Cortex of kidney (tissue), 1 donor: ENCODE measurements at places on chromosomes 7 and 10.

- DNase-seq, result no peak
These were observed 602.1 kb upstream of the FOXK1 start for GRCh38 chr7:4079956-4080355.

DNA sequence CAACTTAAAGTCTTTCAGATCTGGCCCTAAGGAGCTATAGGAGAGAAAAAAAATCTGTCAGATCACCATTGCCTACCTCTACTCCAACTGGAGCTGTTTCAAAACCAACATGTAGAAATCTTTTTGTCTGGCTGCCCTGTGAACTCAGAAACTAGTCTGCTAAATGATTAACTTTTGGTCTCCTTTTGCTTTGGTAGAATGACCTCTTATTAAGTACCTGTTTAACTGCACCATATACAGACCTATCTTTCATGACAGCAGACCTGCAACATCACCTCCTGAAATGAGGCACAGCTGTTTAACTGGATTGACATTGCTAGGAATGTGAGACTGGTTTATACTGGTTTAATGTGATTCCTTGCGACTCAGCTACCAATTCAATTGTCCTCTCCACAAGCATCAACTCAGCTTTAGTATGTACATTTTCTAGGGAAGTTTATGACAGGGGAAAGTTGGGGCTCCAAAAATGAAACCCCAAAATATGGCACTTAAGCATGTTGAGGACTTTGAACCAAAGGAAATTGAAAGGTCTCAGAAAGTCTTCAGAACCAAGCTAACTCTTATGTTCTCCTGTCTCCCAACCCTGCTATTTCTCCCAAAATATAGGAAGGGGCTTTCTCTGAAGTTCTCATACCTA is 1.8 kb downstream of the CYP3A43 start:
- DNase-seq, result no peak

GRCh38 chr7:117666031-117666430 is 186.2 kb downstream of the CFTR start:
- DNase-seq, result no peak

- DNase-seq, result no peak
These were observed 11.8 kb upstream of the PCGF5 start for GRCh38 chr10:91208642-91209041.

- DNase-seq, result no peak
These were observed 202.9 kb downstream of the RPS24 start for GRCh38 chr10:78236416-78237015.

DNA sequence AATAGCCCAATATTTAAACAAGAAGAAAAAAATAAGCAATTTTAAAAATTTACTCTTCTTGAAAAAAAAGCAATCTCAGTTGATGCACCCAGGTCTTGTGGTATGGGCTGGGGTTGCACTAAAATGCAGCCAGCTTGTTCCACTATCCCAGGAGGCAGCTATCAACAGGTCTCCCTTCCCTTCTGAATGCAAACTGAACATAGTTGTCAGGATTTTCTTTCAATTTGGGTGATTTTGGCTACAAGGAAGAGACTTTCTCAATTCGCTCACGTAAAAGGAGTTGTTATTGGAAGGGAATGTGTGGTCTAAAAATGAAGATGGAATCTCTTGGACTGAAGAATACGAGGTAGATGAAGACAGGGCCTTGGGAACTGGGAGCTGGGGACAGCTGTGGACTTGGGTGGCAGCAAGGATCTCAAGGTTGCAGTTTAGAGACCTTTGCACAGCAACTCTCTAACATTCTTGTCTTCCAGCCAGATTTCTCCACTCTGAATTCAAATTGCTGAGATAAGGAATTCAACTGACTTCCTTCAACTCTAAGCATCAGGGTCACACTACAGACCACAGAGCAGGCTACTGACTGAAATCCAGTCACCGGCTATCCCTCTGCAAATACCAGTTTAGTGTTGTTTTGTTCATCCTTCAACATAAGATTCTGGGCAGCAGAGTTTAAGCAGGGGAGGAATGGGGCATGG is 3.1 kb upstream of the TMEM26 start:
- no peak for DNase-seq

- no peak for DNase-seq
These were observed 150.0 kb downstream of the ZNF33B start for GRCh38 chr10:42488416-42488815.
